Hair follicle dermal papilla cell (primary cell): ENCODE measurements at places on chromosomes 3 and 15. TPM values are rescaled to one million over a fixed set of nuclear protein-coding genes. Genes with fewer than 3 reads are reported as not detected.

Gene GPR176
- total RNA-seq = 291 and 326 TPM in 2 replicates

Gene ARNT2
- 23.5 and 30.0 TPM in 2 replicates for total RNA-seq

Gene APOD
- 8.6 and 12.0 TPM in 2 replicates for total RNA-seq

Gene HCN4
- not detected in 2 replicates for total RNA-seq

Gene ADAMTS17
- total RNA-seq = 0.16 and 0.24 TPM in 2 replicates
